ENCODE measurements at places on chromosomes 6 and 20. TPM values are rescaled to one million over a fixed set of nuclear protein-coding genes. Genes with fewer than 3 reads are reported as not detected.

TSHZ2 gene
- not detected for polyA plus RNA-seq

TRIM15 gene
- 2.9 TPM for polyA plus RNA-seq

ANKRD66 gene
- not detected for polyA plus RNA-seq

IYD gene
- polyA plus RNA-seq, result 0.09 TPM

TENT5A gene
- 0.82 TPM for polyA plus RNA-seq

SCRT2 gene
- polyA plus RNA-seq, result 0.34 TPM

HLA-E gene
- polyA plus RNA-seq, result 38.9 TPM

ULBP2 gene
- polyA plus RNA-seq, result 1.1 TPM

LRRC1 gene
- polyA plus RNA-seq, result not detected

KCNK5 gene
- 31.5 TPM for polyA plus RNA-seq

L3MBTL1 gene
- 7.9 TPM for polyA plus RNA-seq

RGL2 gene
- polyA plus RNA-seq, result 57.1 TPM

HSPA12B gene
- not detected for polyA plus RNA-seq
